Activated T-helper 2 cell treated with anti-CD3 and anti-CD28 coated beads, Interferon-gamma antibody, Interleukin-2, Interleukin-4, amounts not matched to agents 10 μg/mL and 5 μg/mL and 100 μg/mL, durations not matched to agents 14 hours and 24 hours and 36 hours (primary cell): ENCODE measurements at places on chromosomes 7 and 10. TPM values are rescaled to one million over a fixed set of nuclear protein-coding genes. Genes with fewer than 3 reads are reported as not detected.

C7orf57 gene
- 0.11 and 0.18 TPM in 2 replicates for total RNA-seq

HGF gene
- not detected in 2 replicates for total RNA-seq

NPTX2 gene
- total RNA-seq = 0.28 and 0.32 TPM in 2 replicates

GRCh38 chr10:18460032-18460431, 191.4 kb downstream of the NSUN6 start:
- no peak overlapping the region for H3K4me3 ChIP-seq
- H3K4me1 ChIP-seq = peaks cover 15% of the 10 kb centered on the region
- no peak for DNase-seq

GRCh38 chr10:7829289-7829834, 11.1 kb downstream of the TAF3 start:
- no peak overlapping the region for H3K27ac ChIP-seq
- no peak overlapping the region for H3K4me3 ChIP-seq
- peaks cover 47% of the 10 kb centered on the region for H3K36me3 ChIP-seq
- DNase-seq = no peak
- H3K4me1 ChIP-seq = peaks cover 7% of the 10 kb centered on the region
- H3K27me3 ChIP-seq = no peaks in the 10 kb centered on the region

ZP3 gene
- total RNA-seq = 8.2 and 10.5 TPM in 2 replicates

DNA sequence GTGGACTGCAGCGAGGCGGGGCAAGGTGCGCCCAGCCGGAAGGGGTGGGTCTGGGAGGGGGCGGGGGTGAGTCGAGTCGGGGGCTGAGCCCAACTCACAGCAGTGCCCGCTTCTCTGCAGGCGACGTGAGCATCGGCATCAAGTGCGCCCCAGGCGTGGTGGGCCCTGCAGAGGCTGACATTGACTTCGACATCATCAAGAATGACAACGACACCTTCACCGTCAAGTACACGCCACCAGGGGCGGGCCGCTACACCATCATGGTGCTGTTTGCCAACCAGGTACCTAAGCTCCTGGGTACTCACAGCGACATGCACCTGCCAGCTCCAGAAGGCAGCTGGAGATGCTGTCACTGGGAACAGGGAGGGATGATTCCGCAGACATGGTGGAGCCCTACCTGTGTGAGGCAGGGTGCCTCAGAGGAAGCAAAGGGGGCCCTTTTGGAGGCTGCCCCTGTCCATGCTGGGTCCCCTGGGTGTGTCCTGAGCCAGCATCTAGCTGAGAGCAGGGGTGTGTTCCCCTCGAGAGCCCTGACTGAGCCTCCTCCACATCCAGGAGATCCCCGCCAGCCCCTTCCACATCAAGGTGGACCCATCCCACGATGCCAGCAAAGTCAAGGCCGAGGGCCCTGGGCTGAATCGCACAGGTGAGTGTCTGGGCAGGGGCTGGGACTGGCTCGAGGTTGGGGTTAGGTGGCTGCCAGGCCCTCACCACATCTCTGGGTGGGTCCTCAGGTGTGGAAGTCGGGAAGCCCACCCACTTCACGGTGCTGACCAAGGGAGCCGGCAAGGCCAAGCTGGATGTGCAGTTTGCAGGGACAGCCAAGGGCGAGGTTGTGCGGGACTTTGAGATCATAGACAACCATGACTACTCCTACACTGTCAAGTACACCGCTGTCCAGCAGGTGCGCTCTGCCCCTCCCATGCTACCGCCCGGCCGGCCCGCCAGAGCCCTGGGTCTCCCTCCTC, 12.8 kb downstream of the FLNC start:
- no peak for DNase-seq
- no peaks in the 10 kb centered on the region for H3K27me3 ChIP-seq
- H3K4me3 ChIP-seq = no peak overlapping the region
- peaks cover 2% of the 10 kb centered on the region for H3K4me1 ChIP-seq
- no peaks in the 10 kb centered on the region for H3K36me3 ChIP-seq

ACHE gene
- 0.09 and 0.21 TPM in 2 replicates for total RNA-seq
